Stimulated activated CD4-positive, alpha-beta T cell treated with anti-CD3 and anti-CD28 coated beads, Interleukin-1b, Interleukin-23, amount 100 ng/mL, for 1 hour (primary cell): ENCODE measurements at places on chromosomes 2 and 18.
A peak's percentile ranks its signal among the peaks of the same experiment; 100 is the strongest.

- no peak for DNase-seq
Measured at GRCh38 chr18:48468151-48468550, 59.0 kb upstream of the ZBTB7C start.

- no peak for DNase-seq
Measured at GRCh38 chr18:46174342-46175041, 70.3 kb downstream of the HAUS1 start.

DNA sequence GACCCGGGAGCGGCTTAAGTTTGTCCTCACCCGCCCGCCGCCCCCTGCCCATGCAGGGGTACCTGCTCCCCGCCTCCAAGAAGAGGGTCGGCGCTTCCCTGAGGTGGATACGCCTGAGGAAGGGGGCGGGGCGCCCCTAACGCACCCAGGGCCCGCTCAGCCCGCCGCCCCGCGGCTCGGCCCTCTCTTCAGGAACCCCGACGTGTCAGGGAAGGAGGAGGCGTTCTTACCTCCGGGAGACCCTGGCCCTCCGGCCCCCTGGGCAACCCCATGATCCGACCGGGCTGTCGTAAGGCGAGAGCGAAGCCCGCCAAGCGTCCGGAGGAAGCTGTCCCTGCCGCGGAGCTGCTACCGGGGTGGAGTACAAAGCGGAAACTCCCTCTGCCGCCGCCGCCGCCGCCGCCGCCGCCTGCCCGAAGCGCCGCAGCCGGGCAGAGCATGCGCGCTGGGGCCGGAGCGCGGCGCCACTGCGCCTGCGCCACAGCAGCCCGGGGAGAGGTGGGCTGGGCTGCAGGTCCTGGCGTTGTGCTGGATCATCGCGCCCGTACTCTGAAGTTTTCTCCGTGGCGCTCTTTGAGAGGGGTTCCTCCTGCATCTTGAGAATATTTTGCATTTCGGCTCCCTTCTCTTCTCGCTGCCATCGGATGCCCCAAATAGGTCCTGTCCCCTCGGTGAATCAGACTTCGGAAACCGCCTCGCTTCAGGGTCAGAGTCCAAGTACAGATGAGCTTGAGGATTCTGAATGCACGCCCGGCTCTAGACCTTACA is at the start of gene CCDC93:
Gene CCDC93 (minus strand): TSS at position 347 of the 768 bp plus-strand sequence. CDS start 75 bp downstream, at position 272.
- DNase-seq = peak; percentile 70

- no peak for DNase-seq
Measured at GRCh38 chr18:73653251-73653650, 494.4 kb downstream of the FBXO15 start.

- DNase-seq = no peak
Measured at GRCh38 chr2:132923787-132924186, 253.8 kb upstream of the LYPD1 start.

- no peak for DNase-seq
Measured at GRCh38 chr2:53422979-53423378, 344.6 kb upstream of the CHAC2 start.

DNA sequence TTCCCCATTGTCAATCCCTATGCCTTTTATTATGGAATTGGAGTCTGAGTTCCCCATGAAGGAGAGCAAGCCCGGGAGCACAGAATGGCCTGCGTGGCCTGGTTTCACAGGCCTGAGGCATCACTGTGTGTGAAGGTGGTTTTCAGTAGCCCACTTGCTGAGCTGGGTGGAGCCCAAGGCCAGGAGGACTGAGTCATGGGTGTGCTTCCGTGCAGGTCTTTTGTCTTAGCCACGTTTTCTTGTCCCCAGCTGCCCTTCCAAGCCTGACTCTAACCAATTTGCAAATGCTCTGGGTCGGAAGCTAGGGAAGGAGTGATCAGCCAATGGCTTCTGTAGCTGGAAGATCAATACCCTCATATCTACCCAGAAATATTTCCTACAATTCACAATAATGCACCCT is 119.2 kb downstream of the MAPK4 start:
- DNase-seq = no peak

- DNase-seq = no peak
Measured at GRCh38 chr2:59959944-59960343, 593.5 kb downstream of the BCL11A start.

DNA sequence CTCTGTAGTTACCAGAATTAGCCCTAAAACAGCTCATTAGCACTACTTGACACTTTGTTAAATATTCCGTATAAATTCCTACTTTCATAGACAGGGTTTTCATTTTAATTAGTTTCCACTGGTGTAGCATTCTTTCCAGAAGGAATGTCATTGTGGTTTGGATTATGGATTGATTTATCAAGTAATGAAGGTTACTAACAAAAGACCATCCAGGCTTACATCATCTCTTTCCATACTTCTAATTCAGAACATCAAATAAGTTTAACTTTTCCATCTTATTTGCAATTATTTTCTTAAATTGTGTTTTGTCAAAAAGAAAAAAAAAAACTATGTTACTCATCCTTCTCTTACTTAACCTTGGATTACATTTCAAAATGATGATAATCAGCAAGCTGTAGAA is 231.8 kb upstream of the SPOPL start:
- DNase-seq = no peak

- no peak for DNase-seq
Measured at GRCh38 chr2:238290091-238290509, 1.7 kb upstream of the PER2 start.

DNA sequence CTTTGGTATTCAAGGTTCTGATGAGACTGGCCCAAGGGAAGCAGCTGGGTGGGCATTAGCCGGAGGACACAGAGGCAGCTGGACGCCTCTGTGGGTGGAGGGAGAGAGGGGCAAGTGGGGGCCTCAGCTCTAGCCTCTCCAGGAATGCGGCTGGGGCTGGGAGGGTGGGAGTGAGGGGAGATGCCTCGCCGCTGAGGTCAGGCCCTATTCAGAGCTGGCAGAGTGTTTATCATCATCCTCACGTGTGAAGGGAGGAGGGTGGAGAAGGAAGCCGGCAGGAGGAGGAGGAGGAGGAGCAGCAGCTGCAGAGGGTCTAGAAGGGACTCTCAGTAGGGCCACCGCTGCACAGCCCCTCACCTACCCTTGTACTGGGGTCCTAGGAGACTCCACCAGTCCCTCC is 43.1 kb downstream of the TNS1 start:
- no peak for DNase-seq
